ENCODE measurements at places on chromosomes 12 and 14.

DNA sequence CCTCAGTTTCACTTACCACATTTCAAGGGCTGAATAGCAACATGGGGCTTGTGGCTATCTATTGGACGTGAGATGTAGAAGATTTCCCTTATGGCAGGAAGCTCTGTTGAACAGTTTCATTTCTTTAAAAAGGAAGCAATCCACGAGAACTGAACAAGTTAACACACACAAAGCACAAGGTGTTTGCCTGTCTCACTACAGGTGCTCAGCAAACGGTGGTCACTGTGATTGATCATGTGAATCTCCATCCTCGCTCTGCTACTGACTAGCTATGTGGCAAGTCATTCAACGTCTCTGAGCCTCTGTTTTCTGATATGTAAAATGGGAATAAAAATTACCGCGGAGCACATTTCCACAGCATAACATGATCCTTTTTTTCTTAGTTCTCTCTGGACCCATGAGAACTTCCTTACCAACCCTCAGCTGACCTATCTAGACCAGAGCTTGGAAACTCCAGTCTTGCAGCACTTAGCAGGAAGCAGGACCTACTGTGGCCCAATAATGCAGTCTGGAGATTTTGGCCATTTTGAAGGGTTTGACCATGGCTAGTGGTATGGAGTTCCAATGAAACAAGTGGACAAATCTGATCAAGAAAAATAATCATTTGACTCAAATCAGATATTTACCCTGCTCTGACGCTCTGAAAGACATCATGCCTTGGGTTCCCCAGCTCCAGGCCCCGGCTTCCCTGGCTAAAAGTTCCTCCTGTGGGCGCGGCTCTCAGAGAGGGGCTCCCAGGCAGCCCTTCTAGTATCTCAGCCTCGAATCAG is 278.8 kb downstream of the ZFP36L1 start:
- no peak for DNase-seq

DNA sequence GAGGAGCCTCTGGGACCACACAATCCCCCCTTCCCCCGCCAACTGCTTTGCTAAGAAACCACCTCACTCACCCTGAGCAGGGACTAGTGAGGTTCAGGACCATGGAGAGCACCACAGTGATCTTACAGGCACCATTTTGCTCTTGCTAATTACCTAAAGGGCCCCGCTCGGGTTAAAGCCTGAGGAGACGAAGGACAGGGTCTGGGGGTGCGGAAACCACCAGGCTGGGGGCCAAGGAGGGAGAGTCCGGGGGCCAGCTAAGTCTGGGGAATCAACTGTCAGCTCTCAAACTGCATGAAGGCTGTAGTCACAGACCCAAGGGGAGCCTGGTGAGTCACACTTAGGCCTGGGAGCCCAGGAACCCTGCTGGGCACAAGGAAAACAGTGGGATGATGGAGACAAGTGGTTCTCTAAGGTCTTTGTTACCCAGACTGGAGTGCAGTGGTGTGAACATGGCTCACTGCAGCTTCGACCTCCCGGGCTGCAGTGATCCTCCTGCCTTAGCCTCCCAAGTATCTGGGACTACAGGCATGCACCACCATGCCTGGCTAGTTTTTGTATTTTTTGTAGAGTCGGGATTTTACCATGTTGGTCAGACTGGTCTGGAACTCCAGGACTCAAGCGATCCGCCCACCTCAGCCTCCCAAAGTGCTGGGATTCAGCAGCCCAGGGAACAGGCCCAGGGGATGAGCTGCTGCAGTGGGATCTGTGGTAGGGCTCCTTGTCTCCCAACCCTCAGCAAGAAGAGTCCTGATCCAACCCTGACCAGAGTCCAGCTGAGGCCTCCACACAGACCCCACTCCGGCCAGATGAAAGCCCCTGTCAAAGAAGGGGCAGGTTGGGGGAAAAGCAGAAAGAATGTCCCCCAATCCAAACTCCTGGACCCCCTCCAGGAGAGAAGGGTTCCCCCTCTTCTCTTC is 98.8 kb downstream of the CALM1 start:
- DNase-seq = no peak

- DNase-seq = no peak
These were observed 64.7 kb downstream of the RIMBP2 start for GRCh38 chr12:130651188-130651959.

DNA sequence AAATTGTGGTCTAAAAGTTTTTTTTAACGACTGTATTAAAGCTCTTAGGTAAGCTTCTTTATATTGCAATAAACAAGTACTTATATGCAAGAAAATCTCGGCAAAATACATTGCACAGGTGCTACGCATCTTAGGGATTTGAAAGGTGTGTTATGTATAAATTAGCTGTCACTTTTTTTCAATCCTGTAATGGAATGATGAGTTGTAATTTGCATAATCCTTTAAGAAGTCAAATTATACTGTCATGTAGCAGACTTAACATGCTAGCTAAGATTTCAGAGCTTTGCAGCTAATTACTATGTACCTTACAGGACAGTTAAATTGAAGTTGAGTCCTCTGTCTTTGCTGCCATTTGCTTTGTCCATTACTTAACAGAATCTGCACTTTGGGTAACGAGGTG is 117.5 kb downstream of the NPAS3 start:
- no peak for DNase-seq

DNA sequence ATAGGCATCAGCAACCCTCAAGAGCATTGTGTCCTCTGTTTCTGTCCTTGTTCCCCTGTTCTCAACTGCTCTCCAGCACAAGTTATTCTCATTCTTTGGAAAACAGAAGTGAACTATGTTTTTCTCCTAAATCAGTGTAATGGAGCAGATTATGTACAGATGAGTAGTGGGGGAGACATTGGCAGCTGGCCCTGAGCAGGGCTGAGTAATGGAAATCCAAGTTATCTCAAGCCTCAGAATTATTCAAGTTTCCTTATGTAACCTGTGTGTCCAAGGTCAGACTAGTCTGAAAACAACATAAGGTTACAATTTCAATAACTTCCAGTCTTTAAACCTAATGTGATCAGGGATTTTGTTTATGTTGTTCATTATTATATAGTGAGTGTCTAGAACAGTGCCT is 116.1 kb upstream of the FUT8 start:
- no peak for DNase-seq

GRCh38 chr14:70842851-70843462 is 33.6 kb upstream of the MAP3K9 start:
- DNase-seq = no peak

Data from stimulated activated CD8-positive, alpha-beta memory T cell treated with anti-CD3 and anti-CD28 coated beads, Interleukin-4, amount 100 ng/mL, for 24 hours (primary cell).